ENCODE measurements at places on chromosomes 12 and 14. TPM values are rescaled to one million over a fixed set of nuclear protein-coding genes. Genes with fewer than 3 reads are reported as not detected.

DNA sequence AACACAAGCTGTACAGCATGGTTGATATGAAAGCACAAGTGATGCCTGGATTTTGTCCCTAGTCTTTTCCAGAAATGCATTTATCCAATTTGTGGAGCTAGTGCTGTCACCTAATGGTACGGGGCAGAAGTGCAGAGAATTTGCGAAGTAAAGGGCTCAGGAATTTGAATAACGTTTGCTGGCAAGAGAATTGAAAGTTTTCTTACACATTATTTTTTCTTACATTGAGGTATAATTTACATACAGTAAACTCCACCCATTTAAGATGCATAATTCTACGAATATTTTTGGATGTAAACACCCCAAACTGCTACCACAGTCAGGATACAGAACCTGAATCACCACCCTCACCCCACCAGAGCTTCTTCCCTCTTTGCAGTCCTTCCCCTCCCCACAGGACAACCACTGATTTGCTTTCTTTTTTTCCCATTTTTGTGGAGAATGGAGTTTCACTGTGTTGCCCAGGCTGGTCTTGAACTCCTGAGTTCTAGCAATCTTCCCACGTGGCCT lies 3.5 kb downstream of the AICDA start:
- DNase-seq = no peak

GRCh38 chr14:90692826-90693225 lies 123.4 kb downstream of the TTC7B start:
- no peak for DNase-seq

GRCh38 chr12:152440-152839 lies 61.5 kb downstream of the SLC6A12 start:
- no peak for DNase-seq

DNA sequence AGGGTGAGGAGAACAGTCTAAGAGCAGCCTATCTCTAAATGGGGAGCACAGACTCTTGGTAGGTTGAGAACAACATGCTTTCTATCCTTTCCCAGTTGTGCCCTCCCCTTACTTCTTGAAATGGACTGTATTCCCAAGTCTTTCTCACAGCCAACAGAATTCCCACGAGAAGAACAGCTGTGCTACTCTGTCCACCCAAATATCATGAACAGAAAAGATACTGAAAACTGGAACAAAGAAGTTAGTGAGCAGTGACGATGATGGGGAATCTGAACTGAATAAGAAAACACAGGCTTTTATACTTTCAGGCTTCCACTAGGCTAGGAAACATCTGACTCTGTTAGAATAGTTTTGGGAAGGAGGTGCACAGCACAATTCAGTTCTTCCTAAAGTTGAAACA lies 3.4 kb downstream of the NACA start:
- no peak for DNase-seq

GRCh38 chr14:105275267-105275946 lies 25.4 kb downstream of the BRF1 start:
- DNase-seq = no peak

Gene HRK
- total RNA-seq = not detected

Gene KRT6A
- total RNA-seq = not detected

Gene TAPBPL
- 13.0 TPM for total RNA-seq

All from mesenteric fat pad (tissue), 1 donor.